Suprapubic skin (tissue), 4 donors: ENCODE measurements at places on chromosomes 2 and 18.

DNA sequence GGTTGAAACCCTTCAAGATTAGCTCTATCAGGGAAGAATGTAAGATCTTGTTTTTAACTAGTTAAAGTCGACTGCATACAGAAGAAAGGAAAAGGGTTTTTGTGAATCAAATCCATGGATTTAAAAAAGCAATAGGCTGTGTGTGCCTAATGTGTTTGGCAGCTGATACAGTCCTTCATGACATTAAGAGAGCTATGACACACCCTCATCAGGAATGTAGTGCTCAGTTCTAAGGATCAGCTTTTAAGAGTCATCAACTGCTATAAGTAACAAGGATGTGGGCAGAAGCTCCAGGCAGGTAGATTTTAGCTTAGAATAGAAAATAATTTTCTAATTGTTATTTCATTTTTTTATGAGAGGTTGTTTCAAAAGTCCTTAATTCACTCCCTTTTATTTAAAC lies 52.9 kb downstream of the PPP1R1C start:
- no peak for DNase-seq

DNA sequence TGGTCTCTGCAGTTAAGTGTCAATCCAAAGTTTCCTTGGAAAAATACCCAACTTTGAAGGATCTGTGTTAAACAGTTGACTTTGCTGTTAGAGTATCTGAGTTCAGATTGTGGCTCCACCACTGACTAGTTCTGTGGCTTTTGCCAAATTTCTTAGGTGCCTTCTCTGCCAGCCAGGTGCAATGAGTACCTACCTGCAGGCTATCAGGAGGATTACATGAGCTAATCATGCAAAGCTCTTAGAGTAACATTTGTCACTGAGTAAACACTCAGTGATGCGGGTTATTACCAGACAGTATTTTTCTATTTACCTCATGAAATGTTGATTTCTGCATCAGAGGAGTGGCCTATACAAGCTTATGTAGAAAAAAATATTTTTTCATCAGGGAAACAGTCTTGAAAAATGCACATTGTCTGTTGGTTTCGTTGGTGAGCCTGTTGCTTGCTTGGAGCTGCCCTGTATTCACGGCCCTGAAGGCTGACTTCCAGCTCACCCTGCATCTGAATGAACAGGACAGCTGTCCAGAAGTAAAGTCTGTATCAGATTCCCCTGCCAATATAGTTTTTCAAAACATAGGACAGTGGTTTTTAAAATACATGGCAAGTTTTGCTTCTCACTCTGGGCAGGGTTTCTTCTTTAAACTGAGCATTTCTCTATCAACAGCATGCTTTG lies 235.1 kb downstream of the CDCA7 start:
- no peak for DNase-seq

DNA sequence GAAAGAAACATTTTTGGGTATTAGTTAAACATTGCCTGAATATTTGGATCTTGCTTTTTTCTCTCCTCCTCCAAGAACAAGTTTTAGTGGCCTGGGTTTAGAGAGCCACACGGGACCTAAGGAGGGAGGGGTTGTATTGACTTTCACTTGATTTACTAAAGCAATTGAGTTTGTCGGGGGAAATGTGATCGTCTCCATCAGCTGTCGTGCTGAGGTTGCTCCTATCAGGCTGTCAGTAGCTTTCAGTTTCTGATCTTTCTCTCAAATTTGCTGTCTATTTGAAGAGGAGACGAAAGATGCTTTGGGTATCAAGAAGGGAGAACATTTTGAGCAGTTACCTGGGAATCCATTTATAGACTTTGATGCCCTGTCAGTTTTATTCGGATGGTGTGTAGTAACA lies 106.0 kb downstream of the SETBP1 start:
- no peak for DNase-seq

- DNase-seq: no peak
Measured at GRCh38 chr2:46119453-46119852, 177.8 kb upstream of the EPAS1 start.

DNA sequence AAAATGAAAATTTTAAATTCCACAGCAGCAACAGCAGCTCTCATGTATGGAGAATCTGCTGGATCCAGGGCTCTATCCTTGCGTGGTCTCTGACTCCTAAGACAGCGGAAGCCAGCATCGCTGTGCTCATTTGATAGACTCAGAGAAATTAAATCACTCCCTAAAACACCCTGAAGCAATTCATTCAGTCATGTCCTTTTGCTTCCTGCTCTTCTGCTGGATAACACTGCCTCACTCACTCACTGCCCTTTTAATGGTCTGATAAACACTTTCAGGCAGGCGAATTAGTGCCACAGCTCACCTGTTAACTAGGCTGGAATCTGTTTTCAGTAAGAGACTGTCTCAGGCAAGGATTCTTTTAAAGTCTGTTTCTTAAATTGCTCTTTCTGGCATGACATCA lies 10.0 kb downstream of the WIPF1 start:
- no peak for DNase-seq

- no peak for DNase-seq
Measured at GRCh38 chr2:100767224-100767653, 52.7 kb upstream of the NPAS2 start.

DNA sequence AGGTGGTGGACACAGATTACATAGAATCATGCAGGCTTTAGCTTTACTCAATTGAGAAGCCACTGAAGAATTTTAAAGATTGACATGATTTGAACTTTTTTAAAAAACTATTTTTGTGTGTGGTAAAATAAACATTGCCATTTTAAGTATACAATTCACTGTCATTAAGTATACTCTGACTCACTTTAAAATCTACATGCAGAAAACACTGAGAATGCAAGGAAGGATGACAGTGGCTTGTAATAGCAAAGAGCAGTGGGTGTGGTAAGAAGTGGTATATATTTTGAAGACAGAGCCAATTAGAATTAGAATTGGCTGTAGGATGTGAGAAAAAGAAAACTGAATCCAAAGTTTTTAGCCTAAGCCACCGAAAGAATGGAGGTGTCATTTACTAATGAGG lies 14.9 kb downstream of the TRMT61B start:
- DNase-seq: no peak

DNA sequence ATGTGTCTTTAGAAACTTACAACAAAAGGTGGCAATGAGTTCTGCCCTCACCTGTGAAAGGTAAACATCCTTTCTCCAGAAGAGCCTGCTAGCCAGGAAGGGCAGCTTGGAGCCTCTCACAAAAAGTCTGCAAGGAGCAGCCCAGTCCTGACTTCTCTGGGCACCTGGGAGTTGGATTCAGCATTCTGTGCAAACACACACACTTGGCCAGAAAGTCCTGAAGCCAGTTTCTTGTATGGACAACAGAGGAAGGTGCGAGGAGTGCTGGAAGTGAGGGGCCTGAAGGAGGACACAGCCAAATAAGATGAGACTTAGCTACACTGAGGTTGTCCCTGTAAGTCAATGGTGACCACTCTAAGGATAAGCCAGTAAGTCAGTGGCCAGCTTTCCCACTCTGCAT lies 52.4 kb upstream of the SLC1A4 start:
- DNase-seq: no peak

- DNase-seq: no peak
Measured at GRCh38 chr18:73199151-73199550, 331.4 kb upstream of the NETO1 start.

GRCh38 chr2:178006710-178007109 lies 65.9 kb downstream of the PDE11A start:
- DNase-seq: no peak

DNA sequence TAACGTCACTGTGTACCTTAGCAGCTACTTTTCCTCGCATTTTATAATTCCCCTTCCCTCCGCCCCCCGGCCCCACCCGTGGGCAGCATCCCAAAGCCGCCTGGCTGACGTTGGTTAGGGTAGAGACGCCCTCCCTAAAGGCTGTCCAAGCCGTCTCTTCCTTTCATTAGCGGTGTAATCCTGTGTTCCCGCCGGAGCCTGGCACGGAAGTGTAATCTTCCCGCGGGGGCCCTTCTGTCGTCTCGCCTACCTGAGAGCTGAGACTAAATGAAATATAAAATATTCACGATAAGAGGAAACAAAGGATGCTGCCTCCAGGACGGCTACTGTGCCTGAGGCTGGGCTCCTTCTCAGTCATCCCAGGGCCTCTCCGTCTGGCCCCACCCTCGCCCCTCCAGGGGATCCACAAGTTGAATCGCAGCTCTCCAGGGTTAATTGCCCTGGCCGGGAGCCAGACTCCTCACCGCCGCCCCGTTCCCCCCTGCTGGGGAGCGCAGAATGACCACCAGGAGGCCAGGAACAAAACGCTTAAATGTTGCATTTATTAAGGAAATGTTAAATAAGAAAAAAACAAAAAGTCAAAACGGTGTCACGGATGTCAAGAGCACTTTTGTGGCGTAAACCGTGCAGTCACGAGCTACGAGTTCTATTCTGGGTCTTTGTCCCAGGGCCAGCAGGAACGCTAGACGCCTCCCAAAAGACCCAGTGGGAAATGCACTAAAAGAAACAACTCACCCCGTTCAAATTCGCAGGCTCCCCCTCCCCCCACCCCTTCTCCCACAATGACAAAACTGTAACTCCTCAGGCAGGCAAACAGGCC lies 1.5 kb downstream of the RPRM start:
- DNase-seq: no peak

GRCh38 chr2:167832868-167833287 lies 414.5 kb downstream of the STK39 start:
- DNase-seq: no peak

- no peak for DNase-seq
Measured at GRCh38 chr2:20149703-20150030, 75.3 kb downstream of the SDC1 start.

DNA sequence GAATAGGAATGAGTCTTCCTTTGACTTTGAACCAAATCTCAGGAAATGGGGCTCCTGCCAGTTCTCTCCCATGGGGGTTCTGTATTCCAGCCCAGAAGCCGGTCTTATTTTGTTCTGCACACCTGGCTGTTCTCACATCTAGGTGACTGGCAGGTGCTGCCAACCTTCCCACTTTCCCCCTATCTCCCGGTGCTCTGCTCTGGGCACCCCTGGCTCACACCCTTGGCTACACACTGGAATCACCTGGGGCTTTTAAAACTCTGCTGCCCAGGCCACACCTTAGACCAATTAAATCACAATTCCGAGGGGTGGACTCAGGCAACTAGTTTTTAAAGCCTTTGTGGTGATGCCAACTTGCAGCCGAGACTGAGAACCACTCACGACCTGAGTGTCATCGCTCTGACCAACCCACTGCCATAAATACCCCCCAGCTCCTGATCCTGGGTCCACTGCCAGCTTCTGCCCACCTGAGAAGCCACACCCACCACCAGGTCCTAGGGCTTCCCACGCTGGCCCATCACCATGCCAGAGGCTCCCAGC lies 69.2 kb downstream of the KCNF1 start:
- DNase-seq: peak; percentile 29

DNA sequence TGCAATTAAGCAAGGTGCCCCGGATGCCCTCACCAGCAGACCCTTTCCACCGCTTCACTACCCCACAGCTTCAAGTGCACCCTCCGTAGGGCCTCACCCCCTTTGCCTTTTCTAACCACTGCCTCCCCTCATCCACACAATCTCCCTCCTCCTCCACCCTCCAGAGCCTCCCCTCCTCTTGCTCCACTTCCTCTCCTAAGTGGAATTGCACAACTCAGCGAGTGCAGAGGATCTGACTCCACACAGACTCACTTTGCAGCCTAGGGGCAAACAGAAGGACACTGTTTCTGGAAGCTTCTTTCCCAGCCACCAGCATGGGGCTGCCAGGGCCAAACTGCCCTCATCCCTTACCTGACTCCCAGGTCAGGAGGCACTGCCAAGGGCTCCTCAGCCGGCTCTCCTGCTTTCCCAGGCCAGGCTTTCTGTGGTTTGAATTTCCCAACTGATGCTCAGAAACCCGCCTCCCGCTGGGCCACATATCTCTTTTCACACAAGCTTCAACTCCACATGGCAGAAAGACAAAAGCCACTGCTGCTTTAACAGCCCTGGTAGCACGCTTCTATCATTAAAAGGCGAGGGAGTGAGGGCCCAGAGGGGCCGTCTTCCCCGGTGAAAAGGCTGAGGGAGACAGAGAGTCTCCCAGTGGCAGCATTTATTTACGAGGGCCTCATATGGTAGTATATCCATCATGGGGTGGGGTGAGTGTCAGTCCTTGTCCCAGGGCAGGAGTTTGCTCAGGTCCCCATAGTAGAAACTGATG lies 74.7 kb upstream of the MGAT4A start:
- no peak for DNase-seq

GRCh38 chr2:51511002-51511401 lies 479.1 kb upstream of the NRXN1 start:
- DNase-seq: no peak

DNA sequence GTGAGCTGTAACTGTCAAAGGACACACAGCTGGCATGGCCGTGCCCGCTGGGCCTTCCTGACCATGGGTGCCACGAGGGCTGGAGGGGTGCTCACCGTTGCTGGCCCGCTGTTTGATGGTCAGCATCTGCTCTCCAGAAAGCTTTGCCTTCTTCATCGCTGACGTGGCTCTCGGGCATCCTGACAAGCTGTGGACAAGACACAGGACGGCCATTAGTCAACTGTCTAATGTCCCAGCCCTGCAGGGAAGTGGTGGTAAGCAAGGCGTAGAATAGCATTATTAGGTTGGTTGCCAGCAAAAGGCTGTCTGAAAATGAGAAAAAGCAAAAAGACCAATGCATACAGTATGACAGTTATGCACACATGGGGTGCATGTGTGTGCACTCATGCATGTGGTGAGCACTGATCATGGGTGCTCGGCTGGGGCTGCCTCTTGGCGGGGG lies 64.7 kb upstream of the PXDN start:
- DNase-seq: no peak

DNA sequence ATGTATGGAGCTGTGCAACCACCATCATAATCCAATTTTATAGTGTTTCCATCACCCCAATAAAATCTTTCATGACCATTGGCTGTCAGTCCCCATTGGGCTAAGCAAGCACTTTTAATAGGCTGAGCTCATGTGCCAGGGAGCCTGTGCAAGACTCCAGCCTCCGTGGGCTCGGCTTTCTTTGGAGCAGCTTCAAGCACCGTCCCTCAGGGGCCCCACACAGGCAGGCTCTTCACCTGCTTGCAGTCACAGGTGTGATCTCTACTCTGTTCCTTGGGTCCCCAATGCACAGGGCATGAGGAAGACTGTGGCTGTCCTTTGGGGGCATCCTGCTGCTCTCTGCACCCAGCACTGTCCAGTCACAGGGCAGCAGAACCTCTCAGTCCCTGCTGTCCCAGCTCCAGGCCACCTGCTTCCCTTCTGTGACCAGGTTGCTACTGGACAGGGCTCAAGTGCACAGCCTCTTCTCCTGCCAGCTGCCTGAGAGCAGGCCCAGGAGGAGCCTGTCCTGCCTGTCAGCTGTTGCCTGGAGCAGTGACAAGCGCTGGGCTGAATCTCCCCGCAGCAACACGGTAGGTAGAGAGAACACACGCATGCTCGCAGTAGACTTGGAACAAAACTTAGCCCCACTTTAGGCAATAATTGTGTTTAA lies 40.7 kb upstream of the TMEM131 start:
- no peak for DNase-seq

- no peak for DNase-seq
Measured at GRCh38 chr18:36308711-36309435, 11.4 kb downstream of the FHOD3 start.

DNA sequence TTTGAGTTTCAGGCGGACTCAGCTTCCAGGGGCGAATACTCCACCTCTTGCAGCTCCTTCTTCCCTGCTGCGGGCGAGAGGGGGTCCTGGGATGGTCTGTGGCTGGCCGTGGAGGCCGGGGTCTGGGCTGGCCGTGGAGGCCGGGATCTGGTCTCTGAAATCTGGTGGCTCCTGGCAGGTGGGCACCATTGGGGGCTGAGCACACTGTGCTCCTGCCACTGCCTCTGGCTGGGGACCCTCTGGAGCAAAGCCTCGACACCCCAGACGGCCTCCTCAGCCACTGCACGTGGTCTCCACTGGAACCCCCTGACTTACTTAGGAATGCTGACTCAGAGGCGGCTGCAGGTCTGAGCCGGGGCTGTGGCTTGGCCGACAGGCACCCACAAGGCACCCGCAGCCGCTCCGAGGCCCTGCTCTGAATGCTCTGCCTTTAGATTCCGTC lies 100.1 kb upstream of the ALKAL2 start:
- DNase-seq: peak; percentile 73
